ENCODE measurements at places on chromosomes 3 and 15. TPM values are rescaled to one million over a fixed set of nuclear protein-coding genes. Genes with fewer than 3 reads are reported as not detected.
A peak's percentile ranks its signal among the peaks of the same experiment; 100 is the strongest.

Gene SH2D7
- not detected for total RNA-seq

Gene SCAANT1
- not detected for total RNA-seq

Gene GOLGA6D
- total RNA-seq = not detected

- no peak for DNase-seq
Measured at GRCh38 chr3:103794656-103795055, 1359.8 kb downstream of the ZPLD1 start.

GRCh38 chr15:45205192-45205591 is 17.4 kb upstream of the SHF start:
- DNase-seq = peak; percentile 55

DNA sequence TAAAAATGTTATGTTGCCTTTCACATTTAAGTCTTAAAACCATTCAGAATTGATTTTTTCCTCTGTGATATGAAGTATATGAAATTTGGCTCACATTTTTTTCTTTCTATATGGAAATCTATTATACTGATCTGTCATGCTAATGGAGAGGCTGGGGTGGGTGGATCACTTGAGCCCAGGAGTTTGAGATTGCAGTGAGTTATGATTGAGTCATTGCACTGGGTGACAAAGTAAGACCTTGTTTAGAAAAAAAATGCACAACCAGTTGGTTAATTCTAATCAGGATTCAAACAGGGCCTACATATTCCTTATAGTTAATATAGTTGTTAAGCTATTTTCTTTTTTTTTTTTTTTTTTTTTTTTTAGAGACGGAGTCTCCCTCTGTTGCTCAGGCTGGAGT is 230.5 kb downstream of the MFSD1 start:
- DNase-seq = peak; percentile 18

GRCh38 chr3:152621006-152621868 is 213.7 kb upstream of the P2RY1 start:
- DNase-seq = no peak

- DNase-seq = no peak
Measured at GRCh38 chr3:44825264-44825925, 36.3 kb upstream of the TMEM42 start.

DNA sequence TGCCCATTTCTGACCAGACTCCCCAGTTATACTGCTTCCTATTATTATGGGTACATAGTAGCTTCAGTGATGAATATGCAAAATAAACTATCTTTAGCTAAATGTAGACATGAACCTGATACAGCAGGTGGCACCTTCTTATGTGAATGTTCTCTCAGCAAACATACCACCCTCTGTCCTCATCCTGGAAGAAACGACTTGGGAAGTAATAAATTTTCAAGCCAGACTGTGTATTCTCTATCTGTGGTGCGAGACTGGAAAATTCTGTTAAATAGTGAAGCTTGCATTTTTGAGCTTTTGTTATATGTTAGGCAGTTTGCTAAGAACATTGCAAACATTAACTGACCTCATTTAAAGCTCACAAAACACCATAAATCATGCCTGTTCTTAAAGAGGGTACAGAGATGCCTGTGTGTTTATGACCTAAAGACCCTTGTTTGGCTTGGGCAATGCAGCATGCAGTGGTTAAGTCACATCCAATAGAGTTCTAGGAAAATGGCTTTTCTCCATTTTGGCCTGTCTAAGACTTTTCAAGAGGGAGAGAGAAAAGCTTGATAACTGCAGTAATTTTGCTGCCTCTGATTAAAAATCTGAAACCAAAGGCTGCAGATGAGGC is 287.1 kb downstream of the NEK10 start:
- no peak for DNase-seq

- no peak for DNase-seq
Measured at GRCh38 chr3:183396662-183397391, 31.6 kb downstream of the MCF2L2 start.

DNA sequence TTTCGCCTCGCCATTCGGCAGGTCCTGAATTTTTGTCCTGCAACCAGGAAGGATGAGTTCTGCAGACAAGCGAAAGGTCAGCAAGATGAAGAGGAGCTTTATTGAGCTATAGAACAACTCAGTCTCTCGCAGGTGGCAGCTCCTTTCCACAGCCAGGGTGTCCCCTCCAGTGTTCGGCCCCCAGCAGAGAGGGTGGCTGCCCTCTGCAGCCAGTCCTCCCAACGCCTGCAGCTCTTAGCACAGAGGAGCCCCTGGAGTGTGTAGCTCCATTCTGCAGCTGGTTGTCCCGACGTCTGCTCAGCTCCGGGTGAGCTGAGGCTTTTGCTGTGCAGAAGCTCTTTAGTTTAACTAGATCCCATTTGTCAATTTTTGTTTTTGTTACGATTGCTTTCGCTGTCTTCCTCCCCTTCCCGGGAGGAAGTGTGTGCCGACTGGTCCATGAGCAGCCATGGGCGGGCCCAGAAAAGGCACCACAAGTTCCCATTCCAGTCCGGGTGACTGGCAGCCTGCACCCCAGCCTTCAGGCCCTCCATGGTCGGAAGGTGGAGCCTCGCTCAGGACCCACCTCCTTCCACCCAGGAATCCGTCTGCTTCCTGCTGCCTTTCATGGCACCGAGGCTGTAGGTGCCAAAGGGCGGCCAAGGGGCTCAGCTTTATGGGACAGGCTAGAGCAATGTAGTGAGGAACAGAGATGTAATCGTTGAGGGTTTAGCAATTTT is 497.8 kb upstream of the CNTN4 start:
- DNase-seq = no peak

DNA sequence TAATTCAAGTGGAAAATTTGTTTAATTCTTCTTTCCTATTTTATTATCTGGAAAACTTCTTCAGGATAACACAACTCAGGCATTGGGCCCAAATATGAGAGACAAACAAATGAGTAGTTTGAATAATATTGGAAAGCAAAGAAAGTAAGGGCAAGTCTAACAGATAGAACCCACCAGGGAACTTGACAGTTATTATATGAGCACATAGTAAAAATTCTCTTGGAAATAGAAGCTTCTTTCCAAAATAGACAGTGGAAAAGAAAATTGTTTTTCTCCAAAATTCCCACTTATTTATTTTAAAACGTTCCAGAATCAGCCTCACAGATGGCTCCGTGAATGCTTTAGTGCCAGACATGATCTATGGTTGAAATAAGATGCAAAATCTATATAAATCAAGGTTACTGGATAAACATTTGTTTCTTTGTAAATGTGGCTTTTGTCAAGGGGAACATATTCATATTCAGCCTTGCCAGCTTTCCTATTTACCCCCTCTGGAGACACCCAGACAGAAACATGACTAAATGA is 23.9 kb downstream of the LDHAL6B start:
- no peak for DNase-seq

DNA sequence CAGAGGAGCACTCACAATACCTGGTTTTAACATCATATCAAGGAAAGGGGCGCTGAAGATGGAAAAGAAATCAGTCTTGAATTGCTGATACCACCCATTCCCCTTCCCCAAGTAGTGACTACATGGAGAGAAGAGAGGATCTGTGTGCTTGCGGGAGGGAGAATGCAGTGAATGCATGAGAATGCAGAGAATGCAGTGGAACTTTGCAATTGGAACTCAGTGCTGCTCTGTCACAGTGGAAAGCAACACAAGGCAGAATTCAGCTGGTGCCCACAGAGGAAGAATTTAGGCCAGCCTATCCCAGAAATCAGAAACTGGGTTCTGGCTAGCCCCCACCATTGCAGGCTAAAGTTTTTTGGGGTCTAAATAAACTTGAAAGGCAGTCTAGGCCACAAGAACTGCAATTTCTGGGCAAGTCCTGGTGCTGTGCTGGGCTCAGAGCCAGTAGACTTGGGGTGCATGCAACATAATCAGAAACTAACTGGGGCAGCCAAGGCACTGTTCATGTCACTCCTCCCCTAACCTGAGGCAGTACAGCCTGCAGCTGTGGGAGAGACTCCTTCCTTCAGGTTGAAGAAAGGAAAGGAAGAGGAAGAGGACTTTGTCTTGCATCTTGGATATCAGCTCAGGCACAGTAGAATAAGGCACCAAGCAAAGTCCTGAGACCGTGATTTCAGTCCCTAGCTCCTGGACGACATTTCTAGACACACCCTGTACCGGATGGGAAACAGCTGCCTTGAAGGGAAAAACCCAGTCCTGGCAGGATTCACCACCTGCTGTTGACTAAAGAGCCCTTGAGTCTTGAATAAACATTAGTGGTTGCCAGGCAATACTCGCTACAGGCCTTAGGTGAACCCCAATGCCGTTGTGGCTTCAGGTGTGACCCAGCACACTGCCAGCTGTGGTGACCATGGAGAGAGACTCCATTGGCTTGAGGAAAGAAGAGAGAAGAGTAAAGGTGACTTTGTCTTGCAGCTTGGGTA is 329.3 kb downstream of the TBL1XR1 start:
- DNase-seq = no peak

GRCh38 chr3:83902787-83903533 is 1055.8 kb upstream of the CADM2 start:
- no peak for DNase-seq

GRCh38 chr3:100150473-100150872 is 36.2 kb upstream of the FILIP1L start:
- no peak for DNase-seq
